ENCODE measurements at places on chromosomes 1 and 21. TPM values are rescaled to one million over a fixed set of nuclear protein-coding genes. Genes with fewer than 3 reads are reported as not detected.

TRIM58 gene
- 0.14 TPM for total RNA-seq

CLCA1 gene
- total RNA-seq: not detected

LRIF1 gene
- total RNA-seq: 23.3 TPM

MECR gene
- 23.3 TPM for total RNA-seq

DNA sequence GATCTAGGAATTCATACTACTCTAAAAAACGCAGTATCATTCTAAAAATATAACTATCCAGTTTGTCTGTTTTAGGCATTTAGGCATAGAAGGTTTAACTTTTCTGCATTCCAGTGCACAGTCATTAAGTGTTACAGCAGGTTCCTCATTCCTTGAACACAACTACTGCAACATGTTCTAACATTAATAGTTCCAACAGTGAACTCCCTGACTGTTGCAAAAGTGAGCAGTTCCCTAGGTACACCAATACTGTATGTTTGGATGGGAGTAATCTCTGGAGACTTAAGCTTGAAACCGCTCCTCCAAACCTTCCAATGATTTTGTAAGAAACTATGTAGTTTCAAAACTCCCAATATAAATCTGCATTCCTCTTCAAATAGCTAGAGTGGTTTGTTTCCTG, 46.2 kb downstream of the UCHL5 start:
- DNase-seq: no peak

- DNase-seq: no peak
Measured at GRCh38 chr1:17488995-17489767, 49.7 kb upstream of the RCC2 start.

DNA sequence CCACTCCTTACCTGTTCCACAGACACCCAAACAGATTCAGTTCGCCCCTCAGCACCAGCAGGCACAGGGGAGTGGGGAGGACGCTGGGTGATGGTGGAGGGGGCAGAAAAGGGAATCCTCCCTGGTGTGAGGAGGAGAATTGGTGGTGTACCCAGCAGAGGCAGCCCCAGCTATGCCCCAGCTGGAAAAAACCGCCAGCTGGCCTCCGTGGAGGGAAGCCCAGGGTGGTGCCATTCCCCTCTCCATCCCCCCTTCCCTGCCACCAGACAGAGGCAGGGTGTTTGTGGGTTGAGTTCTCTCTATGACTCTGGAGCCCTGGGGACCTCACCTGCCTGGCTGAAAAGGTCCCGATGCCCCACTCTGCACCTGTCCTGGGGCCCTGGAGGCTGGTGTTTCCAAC, 27.9 kb downstream of the OPTC start:
- DNase-seq: no peak
